Aortic smooth muscle cell (primary cell): ENCODE measurements at places on chromosomes 12 and 14. TPM values are rescaled to one million over a fixed set of nuclear protein-coding genes. Genes with fewer than 3 reads are reported as not detected.

The MGP gene
- total RNA-seq = 115 and 281 TPM in 2 replicates

The HOXC6 gene
- total RNA-seq = not detected in 2 replicates

The LALBA gene
- total RNA-seq = not detected in 2 replicates

The LMNTD1 gene
- total RNA-seq = 0.26 TPM in 1 of 2 replicates, not detected in the other

The COX8C gene
- not detected in 2 replicates for total RNA-seq

The PRKD1 gene
- 16.1 and 18.0 TPM in 2 replicates for total RNA-seq

The TMTC2 gene
- total RNA-seq = 2.9 and 3.7 TPM in 2 replicates

The KRT4 gene
- not detected in 2 replicates for total RNA-seq

The LRTM2 gene
- not detected in 2 replicates for total RNA-seq

The PTPRO gene
- total RNA-seq = 2.0 and 4.2 TPM in 2 replicates

The MANSC4 gene
- total RNA-seq = not detected in 2 replicates

The YEATS4 gene
- total RNA-seq = 9.5 and 10.3 TPM in 2 replicates

The ESRRB gene
- total RNA-seq = under 0.01 and 0.06 TPM in 2 replicates

The CNTN1 gene
- total RNA-seq = 0.66 and 0.99 TPM in 2 replicates
